ENCODE measurements at places on chromosomes 4 and X. TPM values are rescaled to one million over a fixed set of nuclear protein-coding genes. Genes with fewer than 3 reads are reported as not detected.

Gene CXCL1
- 51.0 TPM for total RNA-seq

Gene F11
- not detected for total RNA-seq

Gene DTHD1
- not detected for total RNA-seq

Gene PDZD4
- total RNA-seq: 0.33 TPM

Gene NXF2
- total RNA-seq: not detected

Gene CCDC110
- 0.19 TPM for total RNA-seq

Gene WDR17
- total RNA-seq: under 0.01 TPM

Gene RAB40A
- total RNA-seq: 0.10 TPM

Gene LNX1
- total RNA-seq: 0.76 TPM

Gene P2RY4
- total RNA-seq: 0.10 TPM

Gene CLTRN
- not detected for total RNA-seq

Gene SPANXD
- total RNA-seq: not detected

Gene FAM9B
- not detected for total RNA-seq

Gene MXRA5
- under 0.01 TPM for total RNA-seq

Gene KIT
- 21.4 TPM for total RNA-seq

Gene KCND1
- total RNA-seq: 0.19 TPM

Gene MAGEA9B
- total RNA-seq: not detected

Gene GLRB
- 4.2 TPM for total RNA-seq

Gene ABLIM2
- 1.5 TPM for total RNA-seq

All from vein endothelial cell (primary cell).